Stimulated activated CD8-positive, alpha-beta memory T cell treated with anti-CD3 and anti-CD28 coated beads, Interleukin-4, amount 100 ng/mL, for 24 hours (primary cell): ENCODE measurements at places on chromosomes 2 and 18.

GRCh38 chr2:168514692-168515091, 58.6 kb downstream of the CERS6 start:
- DNase-seq = no peak

DNA sequence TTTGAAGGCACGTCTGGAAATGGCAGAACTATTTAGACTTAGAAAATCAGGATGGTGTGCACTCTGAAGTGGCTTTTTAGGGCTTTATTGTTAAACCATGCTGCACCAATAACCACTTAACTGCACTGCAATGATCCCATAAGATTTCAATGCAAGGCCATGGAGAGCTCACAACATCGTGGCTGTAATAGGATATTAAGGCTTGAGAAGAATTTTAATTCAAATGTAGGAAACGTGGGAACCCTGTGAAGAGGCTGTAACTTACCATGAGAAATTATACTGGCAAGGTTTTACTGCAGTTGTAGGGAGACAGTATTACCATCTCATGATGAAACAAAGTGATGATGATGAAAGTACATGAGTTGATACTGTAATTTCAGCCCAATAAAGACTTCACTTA, 242.5 kb downstream of the AFF3 start:
- no peak for DNase-seq

GRCh38 chr2:162330881-162331280, 12.4 kb upstream of the IFIH1 start:
- DNase-seq = no peak

GRCh38 chr2:224220586-224221255, 181.2 kb downstream of the FAM124B start:
- no peak for DNase-seq

DNA sequence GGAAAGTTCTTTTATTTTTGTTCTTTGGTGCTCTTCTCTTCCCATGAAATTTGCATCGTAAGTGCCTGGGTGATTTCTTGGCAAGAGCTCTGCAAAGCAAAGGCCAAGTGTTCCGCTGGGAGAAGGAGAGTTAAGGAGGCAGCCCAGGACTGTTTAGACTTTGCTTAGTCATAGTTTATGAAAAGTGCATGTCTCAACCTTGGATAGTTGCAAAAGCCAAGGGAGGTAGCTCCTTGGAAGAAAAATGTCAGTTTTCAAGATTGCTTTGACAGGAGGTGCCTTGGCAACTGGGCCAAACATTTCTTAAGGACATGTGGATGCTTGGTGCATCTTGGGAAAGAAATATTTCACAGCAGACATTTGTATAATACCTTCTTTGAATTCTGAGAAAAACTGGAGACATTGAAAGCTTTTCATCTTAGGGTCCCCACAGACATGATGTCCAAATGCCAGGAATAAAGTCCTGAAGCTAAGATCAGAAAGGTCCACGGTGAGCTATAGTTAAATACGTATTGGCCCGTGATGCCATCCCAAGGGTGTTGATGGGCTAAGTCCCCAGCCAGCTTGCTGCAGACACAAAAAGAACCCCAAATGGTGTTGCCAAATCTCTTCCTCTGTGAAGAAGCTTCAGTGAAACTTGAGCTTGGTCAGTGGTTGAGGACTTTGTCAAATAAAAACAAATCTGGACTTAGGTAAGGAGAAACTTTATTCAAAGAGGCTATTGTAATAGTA, 96.3 kb upstream of the THUMPD2 start:
- no peak for DNase-seq

- DNase-seq = no peak
Measured at GRCh38 chr18:60599995-60600394, 227.4 kb upstream of the MC4R start.

DNA sequence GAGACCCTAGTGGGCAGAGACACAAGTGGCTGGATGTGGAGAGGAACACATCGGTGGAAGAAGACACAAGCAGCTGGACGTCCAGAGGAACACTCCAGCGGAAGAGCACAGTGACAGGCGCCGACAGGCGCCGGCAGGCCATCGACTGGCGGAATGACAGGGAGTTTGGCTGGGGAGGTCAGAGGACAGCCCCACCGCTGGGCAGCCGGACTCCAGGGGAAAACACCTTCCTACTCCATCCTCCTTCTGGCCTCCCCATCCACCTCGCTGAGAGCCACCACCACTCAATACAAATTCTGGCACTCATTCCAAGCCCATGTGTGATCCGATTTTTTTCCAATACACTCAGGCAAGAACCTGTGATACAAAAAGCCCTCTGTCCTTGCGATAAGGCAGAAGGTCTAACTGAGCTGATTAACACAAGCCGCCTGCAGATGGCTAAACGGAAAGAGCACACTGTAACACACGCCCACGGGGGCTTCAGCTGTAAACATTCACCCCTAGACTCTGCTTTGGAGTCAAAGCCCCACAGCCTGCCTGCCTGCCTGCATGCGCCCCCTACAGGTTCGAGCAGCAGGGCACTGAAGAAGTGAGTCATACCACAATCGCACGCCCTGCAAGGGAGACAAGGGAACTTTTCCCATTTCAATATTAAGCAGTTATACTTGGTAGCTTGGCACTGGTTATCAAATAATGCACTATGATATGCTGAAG, 50.2 kb upstream of the LRP1B start:
- no peak for DNase-seq

- no peak for DNase-seq
Measured at GRCh38 chr18:27185025-27185763, at the start of gene CHST9. CHST9 (minus strand) TSS chr18:27185308; CDS start chr18:27142809, 42,499 bp downstream.
